Stimulated activated CD4-positive, alpha-beta T cell treated with anti-CD3 and anti-CD28 coated beads, Interleukin-12 subunit alpha, Interleukin-12 subunit beta, amount 100 ng/mL, for 24 hours (primary cell): ENCODE measurements at places on chromosomes 5 and 9.

GRCh38 chr5:73812962-73813588, 187.1 kb downstream of the ARHGEF28 start:
- DNase-seq = no peak

DNA sequence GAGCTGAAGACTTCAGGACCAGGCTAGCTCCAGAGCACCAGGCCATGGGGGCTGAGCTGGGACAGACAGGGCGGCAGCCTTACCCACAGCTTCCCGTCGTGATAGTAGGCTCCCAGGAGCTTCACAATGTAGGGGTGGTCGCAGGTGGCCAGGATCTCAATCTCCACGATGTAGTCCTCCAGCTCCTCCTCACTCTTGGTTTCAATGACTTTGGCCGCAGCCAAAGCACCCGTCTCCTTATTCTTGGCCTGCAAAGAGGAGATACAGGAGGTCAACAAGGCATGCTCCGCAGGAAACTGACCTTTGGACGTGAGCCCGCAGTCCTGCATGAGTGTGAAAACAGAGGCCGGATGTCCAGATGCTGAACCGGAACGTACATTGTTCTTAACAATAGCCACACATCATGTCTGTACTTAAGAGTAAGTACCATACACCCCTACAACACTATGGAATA, 31.5 kb downstream of the STK10 start:
- DNase-seq = no peak

GRCh38 chr9:74100042-74100441, 397.1 kb upstream of the RORB start:
- DNase-seq = no peak

GRCh38 chr9:6150483-6150882, 65.1 kb upstream of the IL33 start:
- DNase-seq = no peak

GRCh38 chr9:110997847-110998246, 40.4 kb downstream of the LPAR1 start:
- DNase-seq = no peak

- no peak for DNase-seq
Measured at GRCh38 chr5:89302102-89302891, 419.3 kb upstream of the MEF2C start.

DNA sequence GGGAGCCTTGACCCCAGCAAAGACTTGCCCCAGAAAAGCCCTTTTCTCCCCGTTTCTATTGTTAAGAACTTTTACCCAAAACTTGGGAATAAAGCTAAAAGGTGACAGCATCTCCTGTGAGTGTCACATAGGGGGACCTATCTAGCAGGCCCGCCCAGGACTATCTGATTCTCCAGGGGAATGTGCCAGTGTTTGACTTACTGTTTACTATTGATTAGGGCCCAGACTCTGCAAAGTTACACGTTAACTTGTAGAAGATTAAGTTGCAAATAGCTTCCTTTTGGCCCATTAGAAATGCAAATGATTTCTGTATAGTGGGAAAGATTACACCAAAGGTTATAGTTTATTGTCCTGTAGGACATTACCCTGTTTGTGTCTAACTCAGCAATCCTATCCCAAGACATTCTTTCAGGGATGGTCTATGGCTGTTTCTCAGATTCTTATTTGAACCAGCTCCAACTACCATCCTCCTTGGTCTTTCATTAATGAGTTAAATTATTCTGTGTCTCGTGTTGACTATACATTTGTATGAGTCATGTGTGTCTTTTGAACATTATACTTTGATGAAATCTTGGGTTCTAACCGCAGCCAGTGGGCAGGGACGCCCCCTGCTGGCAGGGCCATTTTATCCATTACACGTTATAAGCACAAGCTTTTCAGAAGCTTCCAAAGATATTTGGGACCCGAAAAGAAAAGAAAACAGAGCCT, 60.7 kb downstream of the HRH2 start:
- peak; percentile 64 for DNase-seq

GRCh38 chr9:85151162-85151561, 481.6 kb downstream of the NTRK2 start:
- DNase-seq = no peak

- DNase-seq = no peak
Measured at GRCh38 chr5:164091836-164092235, 586.4 kb downstream of the MAT2B start.

DNA sequence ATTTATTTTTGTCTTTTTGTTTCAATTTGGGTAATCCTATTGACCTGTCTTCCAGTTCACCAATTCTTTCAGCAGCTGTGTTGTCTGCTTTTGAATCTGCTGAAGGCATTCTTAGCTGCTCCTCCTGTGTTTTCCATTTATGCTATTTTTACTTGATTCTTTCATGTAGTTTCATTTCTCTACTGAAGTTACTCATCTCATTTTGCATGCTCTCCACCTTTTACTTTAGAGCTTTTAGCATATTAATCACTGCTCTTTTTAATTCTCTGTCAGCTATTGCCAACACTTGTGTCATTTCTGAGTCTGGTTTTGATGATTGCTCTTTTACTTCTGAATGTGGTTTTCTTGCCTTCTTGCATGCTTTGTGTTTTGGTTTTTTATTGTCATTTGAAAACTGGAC, 496.0 kb upstream of the CLINT1 start:
- no peak for DNase-seq

DNA sequence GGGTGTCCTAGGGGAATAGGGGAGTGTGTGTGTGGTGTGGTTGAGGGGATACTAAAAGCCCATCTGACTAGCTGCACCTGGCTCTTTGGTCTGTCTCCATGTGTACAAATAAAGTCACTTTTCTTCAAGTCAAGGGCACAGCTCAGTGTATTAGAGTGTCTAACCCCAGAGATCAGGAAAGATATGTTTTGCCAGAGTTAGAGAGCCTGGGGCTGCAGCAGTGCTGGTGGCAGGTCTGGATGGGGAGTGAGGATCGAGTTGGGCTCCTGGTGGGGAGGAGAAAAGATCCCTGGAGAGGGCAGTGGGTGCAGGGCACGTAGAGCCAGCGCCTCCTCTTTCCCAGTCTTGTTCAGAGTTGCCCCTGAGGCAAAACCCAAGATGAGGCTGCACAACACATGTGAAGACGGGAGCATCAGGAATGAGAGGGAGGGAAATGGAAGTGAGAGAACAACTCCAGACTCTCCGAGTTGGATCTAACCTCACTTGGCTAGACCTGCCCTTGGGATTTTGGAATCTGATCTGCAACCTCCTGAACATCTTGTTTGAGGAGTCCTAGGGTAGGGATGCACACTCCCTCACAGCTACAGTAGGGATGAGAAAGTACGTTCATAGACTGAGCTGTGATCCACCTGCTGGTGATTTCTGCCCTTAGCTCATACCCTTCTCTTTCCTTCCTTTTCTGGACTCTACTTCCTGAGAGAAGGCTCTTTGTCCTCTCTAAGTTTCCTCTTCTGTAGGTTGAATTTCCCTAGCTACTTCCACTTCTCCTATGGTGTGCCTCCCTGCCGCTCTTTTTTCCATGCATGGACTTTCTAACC, 309.9 kb downstream of the ZSWIM6 start:
- no peak for DNase-seq

DNA sequence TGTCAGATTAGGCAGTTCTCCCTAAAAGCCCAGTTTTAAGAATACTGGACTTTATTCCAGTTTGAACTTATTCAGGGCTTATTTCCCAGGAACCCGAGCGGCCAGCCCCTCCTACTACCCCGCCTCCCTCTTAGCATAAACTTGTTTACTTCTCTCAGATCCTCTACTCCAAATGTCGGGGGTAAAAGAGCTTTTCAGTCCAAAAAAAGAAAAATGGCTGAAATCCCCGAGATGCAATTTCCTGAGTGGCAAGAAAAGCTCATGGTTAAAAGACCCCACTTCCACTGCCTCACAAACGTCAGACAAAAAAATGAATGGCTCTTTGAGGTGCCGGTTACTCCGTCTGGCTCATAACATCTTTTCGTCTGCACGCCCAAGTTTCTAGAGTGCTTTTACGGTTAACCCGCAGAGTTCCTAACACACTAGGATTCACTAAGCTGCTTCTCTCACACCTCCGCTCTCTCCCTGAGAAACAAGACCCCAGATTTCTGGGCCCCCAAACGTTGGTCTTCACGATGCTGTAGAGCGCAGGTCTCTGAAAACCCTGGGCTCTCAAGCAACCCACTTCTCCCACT, 402 bp downstream of the BRD8 start:
- DNase-seq = no peak

DNA sequence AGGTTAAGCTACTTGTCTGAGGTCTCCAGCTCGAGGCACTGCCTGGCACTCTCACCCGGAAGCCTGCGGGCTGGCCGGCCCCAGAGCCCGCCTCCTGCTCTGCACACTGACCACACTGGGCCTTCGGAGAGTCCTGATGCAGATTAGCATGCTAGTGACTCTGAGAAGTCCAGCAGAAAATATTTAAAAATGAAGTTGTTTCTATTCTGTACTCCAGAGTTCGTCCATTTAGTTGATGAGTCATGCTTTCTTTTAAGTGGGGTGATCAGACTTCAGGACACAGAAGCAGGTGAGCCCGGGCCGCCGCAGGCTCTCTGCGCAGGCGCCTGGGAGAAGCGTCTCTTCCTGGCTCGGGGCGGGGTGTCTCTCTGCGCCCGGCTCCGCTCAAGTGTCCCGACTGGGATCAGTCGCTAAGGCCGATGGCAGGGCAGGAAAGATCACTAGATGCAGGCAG, 32.5 kb downstream of the FAM240B start:
- DNase-seq = no peak

GRCh38 chr9:127812011-127812410, 9.3 kb downstream of the FPGS start:
- no peak for DNase-seq

GRCh38 chr5:21646469-21646868, 1206.7 kb downstream of the CDH12 start:
- DNase-seq = no peak

GRCh38 chr5:127934791-127935256, 148.7 kb upstream of the SLC12A2 start:
- no peak for DNase-seq

DNA sequence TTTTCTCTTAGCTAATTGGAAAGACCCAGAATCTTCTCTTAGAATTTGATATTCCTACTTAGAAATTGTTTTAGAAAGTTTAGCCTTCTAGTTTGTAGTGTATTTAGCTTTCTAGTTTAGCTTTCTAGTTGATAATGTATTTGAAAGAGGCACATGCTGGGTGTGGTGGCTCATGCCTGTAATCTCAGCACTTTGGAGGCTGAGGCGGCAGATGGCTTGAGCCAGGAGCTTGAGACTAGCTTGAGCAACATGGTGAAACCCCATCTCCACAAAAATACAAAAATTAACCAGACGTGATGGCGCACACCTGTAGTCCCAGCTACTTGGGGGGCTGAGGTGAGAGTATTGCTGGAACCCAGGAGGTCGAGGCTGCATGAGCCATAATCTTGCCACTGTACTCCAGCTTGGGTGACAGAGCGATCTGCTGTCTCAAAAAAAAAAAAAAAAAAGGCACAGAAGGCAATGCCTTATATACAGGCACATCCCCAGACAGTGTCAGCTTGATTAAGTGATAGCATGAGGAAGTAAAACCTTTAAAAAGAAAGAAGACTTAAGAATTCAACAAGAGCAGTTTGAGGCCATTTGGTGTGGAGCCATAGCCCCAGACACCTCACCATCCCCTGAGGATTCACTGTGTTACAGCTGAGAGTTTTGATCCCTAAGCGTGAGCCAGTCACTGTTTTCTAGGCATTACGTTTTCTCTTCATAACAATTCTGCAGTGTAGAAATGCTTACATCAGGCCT, 34.6 kb downstream of the ZSWIM6 start:
- DNase-seq = no peak

DNA sequence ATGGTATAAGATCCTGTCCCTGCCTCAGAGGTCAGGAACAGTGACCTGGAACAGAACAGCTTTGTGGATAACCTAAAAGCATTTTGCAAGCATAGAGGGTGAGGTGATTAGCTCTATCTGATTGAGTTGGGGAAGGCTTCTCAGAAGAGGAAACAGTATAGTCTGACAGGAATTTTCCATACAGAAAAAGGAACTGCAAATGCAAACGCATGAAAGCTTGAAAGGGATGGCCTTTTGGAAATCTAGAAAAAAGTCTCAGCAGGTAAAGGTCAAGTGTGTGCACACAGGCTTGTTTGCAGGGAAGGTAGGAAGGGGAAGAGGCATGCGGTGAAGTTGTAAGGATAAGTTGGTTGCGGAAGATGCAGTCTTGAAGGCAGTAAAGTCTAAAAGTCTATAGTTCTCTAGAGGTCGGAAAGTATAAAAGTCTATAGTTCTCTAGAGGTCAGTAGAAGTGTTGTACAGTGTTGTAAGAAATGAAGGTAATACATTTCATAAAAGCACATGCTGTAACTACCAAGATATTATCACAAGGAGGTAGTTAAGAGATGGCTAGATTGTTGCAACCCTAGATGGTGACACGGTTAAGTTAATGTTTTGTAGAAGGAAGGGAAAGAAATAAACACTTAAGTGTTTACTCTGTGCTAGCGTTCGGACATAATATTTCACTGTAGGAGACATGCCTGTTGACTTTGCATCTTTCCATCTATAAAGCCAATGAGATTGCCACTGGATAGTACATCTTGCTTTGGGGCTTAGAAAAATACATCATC, 16.7 kb upstream of the HSPB3 start:
- DNase-seq = no peak

GRCh38 chr5:74020503-74020902, 394.5 kb downstream of the ARHGEF28 start:
- DNase-seq = no peak

DNA sequence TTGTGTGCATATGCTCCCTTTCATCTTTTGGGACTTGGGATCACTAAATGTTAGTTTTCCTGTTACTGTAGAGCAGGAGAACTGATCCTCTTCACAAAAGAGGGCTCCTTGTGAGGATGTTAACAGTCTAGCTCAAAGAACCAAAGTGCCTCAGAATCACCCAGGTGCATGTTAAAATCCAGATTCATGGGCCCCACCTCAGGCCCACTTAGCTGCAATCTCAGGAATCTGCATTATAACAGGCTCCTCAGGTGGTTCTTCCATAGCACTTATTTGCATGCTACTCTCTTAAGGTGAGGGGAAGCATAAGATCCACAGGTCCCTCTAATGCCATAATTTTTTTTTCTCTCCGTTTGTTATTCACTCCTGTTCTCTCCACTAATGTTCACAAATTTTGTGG, 14.8 kb upstream of the MEF2C start:
- no peak for DNase-seq

DNA sequence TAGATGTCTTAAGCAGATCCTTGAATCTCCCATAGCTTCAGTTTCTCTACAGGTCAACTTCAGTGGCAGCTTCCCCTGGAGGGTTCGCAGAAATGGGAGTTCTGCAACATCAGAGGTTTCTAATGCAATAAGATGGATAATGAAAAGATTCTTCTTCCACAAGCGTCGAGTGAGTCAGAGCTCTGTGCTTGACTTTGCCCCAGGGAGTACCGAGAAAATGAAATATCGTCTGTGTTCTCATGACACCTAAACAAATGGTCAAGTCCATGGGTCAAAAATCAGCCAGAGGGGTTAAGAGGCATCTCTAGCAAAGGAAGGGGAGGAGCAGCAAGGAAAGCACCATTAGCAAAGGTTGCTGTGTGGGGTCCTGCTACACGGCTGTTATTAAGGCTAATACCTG, 3.2 kb upstream of the ADRA1B start:
- no peak for DNase-seq

GRCh38 chr5:67547682-67548081, 351.1 kb upstream of the CD180 start:
- DNase-seq = no peak

- no peak for DNase-seq
Measured at GRCh38 chr5:96680759-96681470, 18.7 kb downstream of the CAST start.

- no peak for DNase-seq
Measured at GRCh38 chr9:109149722-109150121, 17.3 kb downstream of the FRRS1L start.

- no peak for DNase-seq
Measured at GRCh38 chr9:3912280-3912679, 386.5 kb upstream of the RFX3 start.
